ENCODE measurements at places on chromosomes 7 and 10.

GRCh38 chr10:7710446-7710845, 7.3 kb downstream of the ITIH2 start:
- no peak for DNase-seq

GRCh38 chr10:128296253-128297007, 170.2 kb upstream of the MKI67 start:
- no peak for DNase-seq

- DNase-seq = no peak
Observed at GRCh38 chr10:10271639-10272192, 746.0 kb upstream of the CELF2 start.

GRCh38 chr7:75842836-75843446, 29.3 kb upstream of the CCL24 start:
- no peak for DNase-seq

DNA sequence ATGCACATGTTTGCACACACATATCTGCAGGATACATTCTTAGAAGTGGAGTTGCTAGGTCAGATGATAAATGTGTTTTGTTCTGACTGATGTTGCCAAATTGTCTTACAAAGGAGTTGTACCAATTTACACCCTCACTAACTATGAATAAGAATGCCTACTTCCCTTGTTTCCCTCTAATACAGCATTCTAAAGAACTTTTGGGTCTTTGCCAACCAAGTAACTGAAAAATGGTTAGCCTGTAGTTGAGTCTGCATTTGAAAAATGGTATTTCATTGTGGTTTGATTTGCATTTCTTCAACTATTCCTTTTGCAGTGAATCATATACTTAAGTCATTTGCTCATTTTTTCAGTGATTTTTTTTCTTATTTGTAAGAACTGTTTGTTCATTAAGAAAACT, 48.4 kb downstream of the TMEM26 start:
- no peak for DNase-seq

- DNase-seq = no peak
Observed at GRCh38 chr10:101986624-101986971, 69.4 kb downstream of the ARMH3 start.

DNA sequence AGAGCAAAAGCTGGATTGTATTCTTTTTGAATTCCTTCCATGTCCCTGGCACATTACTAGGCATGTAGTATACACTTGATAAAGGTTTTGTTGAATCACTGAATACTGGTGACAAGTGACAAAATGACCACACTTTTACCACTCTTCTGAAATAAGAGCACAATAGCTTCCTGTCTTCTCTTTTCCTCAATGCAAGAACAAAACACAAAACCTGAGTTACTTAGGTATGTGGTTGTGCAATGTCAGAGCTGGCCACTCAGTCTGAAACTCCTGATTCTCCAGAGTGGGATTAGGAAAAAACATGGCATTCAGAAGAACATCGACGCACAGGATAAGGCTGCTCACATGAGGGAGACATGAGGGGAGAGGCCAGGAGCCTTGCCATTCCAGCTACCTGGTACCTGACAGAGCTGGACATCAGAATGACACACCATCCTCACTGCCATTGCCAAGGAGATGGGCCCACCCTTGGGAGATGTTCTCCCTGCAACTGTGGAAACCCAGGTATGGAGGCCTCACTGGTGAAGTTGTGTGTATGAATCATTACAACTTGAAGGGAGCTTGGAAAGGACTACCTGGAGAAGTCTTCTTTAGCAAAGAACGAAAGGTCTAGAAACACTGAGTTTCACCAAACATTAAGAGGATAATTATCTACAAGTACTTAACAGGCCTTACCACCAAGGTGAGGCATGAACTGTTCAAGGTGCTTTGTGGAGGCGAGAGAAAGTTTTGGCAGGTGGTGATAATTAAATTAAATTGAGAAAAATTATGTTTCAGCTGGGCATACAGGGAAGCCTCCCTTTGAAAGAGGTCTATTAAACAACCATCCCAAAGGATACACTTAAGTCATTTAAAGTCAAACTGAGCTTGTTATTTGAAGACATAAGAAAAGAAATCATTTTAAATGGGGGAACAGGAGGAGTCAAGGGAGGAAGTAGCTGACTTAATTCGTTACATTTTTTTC, 246.5 kb upstream of the AOAH start:
- no peak for DNase-seq

- no peak for DNase-seq
Observed at GRCh38 chr10:89952751-89953150, 251.4 kb downstream of the KIF20B start.

GRCh38 chr7:301291-302053, 11.5 kb downstream of the FOXL3 start:
- DNase-seq = no peak

Measured in activated T-helper 1 cell treated with Interleukin-2 at 50 U/mL for 16 hours (primary cell).